Stimulated activated CD8-positive, alpha-beta memory T cell treated with anti-CD3 and anti-CD28 coated beads, Interleukin-4, amount 100 ng/mL, for 1 hour (primary cell): ENCODE measurements at places on chromosomes 12 and 14.

- DNase-seq: no peak
Observed at GRCh38 chr14:101476258-101476915, 84.9 kb upstream of the DIO3 start.

DNA sequence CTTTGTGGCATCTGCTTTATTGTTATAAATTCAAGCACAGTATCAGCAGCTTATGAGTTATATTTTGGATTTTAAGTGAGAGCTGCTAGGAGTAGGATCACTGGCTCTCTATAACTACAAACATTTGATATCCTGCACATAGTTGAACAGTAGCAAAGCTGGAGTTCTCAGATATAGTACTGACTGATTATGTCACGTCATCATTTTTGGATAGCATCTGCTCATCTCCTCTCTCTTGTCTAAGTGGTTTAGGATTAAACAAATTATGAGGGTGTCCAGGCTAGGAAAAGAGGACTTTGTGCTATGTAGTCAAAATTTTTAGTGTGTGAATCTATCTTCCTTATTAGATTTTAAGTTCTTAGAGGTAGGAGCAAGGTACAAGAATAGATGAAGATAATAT lies 18.4 kb downstream of the PPP4R4 start:
- DNase-seq: no peak

GRCh38 chr12:93079271-93079670 lies 150.2 kb upstream of the EEA1 start:
- DNase-seq: no peak

GRCh38 chr14:77177702-77178101 lies 3.9 kb upstream of the TMEM63C start:
- no peak for DNase-seq

GRCh38 chr12:9344541-9344940 lies 136.3 kb upstream of the PZP start:
- no peak for DNase-seq

GRCh38 chr12:130830246-130830551 lies 8.9 kb downstream of the STX2 start:
- DNase-seq: no peak

DNA sequence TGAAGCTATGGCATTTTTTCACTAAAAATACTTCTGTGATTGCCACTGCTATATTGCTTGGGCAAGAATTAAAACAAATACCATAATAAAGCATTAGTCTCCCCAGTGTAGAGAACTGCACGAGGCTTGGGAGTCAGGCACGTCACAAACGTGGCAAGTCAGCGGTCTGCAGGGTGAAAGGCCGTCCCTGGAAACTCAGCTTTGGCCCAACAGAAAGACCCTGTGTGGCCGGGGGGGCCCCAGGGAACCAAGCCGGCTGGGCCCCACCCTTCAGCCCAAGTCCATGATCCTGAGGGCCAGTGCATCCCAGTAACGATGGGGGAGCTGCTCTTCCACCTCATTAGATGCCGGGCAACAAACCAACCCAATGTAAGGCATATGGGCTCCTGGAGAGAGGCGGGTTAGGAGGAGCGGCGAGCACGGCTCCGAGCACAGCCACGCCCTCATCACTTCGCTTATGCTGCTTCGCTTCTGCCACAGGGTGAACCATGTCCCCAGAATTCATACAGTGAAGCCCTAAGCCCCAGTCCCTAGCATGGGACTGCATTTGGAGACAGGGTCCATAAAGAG lies 50.9 kb upstream of the GPR68 start:
- no peak for DNase-seq

GRCh38 chr12:97061171-97061570 lies 154.1 kb downstream of the NEDD1 start:
- no peak for DNase-seq

GRCh38 chr14:88025313-88025712 lies 20.4 kb downstream of the GPR65 start:
- no peak for DNase-seq

DNA sequence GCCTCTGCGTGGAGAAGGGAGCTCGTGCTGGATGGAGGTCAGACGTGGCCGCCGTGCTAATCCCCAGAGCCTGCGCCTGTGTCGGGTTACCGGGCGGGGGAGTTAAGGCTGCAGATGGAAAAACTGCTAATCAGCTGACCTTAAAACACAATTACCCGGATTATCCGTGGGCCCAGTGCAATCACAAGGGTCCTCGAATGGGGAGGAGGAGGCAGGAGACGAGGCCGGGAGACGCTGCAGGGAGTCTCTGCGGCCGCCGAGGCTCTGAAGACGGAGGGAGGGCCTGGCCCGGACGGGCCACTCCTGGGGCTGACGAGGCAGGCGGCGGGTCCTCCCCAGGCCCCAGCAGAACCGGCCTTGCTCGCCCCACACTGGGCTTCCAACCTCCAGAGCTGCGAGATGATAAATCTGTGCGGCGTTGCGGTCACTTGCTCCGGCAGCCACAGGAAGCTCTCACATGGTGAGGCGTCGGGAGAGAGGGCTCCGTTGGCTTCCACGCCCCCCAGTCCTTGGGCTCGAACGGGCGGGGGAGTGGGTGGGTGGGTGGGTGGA lies 32.9 kb upstream of the FBRSL1 start:
- no peak for DNase-seq

DNA sequence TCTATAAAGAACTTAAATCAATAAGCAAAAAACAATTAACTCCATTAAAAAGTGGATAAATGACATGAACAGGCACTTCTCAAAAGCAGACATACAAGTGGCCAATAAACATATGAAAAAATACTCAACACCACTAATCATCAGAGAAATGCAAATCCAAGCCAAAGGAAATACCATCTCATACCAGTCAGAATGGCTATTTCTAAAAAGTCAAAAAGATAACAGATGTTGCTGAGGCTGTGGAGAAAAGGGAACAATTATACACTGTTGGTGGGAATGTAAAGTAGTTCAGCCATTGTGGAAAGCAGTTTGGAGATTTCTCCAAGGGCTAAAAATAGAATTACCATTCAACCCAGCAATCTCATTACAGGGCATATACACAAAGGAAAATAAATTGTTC lies 234.5 kb upstream of the PLXNC1 start:
- DNase-seq: no peak

DNA sequence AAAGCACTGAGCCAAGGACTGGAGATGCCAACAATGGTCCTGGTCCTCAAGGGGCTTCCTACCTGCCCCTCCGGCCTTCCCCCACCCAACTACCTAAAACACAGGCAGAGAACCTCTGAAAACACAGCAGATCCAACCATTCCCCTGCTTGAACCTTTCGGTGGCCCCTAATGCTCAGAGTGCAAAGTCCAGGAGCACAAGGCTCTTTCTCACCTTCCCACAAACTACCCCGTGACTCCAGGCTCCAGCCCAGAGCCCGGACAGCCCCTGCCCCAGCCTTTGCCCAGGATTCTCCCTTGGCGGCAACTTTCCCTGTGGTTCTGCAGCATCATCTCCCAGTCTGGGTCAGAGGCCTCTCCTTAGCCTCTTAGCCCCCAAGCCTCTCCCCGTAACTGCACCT lies 1.6 kb upstream of the CD9 start:
- DNase-seq: no peak

DNA sequence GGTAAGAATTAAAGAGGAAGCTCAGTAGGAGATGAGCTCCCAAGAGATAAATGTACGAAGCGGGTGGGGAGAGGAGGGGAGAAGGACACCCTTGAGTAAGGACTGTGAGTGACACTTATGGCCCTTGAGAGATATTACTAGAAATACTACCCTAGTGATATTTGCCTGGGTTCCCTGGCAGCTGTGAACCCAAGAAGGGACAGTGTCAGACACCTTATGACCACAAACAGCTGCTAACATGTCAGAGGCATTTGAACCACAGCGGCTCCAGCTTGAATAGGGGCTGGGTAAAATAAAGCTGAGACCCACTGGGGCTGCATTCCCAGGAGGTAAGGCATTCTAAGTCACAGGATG lies 19.6 kb upstream of the SLC6A12 start:
- DNase-seq: no peak

- no peak for DNase-seq
Observed at GRCh38 chr14:77151245-77151644, 9.7 kb upstream of the ZDHHC22 start.

GRCh38 chr12:84636801-84637290 lies 275.8 kb downstream of the SLC6A15 start:
- DNase-seq: no peak

DNA sequence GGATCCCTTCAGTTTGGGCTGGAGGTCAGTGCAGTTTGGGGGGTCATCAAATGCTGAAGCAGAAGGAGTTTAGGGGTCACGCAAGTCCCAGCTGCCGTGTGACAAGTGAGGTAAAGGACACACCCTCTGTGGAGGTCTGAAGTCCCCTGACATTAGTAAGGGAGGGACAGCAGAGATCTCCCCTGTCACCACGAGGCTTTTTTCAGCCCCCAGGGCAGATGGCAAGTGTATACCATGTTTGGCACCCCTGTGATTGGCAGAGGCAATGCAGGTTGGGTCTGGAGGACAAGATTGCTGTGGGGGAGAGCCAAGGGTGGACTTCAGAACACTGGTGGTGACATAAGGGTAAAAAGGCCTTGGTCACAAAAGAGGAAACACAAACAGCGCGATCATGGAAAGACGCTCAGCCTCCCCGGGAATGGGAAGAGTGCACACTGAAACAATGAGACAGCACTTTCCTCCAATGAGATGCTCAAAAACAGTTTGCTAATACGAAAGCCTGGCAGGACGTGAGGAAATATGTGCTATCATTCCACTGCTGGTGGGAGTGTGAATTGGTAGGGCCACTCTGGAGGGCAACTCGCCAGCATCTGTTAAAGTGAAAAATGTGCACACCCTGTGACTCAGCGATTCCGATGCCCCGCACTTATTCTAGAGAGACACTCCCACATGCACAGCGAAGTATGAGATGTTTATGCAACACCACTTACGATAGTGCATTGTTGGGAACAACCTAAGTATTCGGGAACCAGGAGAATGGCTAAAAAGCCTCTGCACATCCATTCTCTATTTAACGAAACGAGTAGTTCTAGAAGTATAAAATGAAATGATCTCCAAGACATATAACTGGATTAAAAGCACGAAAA lies 14.4 kb upstream of the CD27 start:
- no peak for DNase-seq

DNA sequence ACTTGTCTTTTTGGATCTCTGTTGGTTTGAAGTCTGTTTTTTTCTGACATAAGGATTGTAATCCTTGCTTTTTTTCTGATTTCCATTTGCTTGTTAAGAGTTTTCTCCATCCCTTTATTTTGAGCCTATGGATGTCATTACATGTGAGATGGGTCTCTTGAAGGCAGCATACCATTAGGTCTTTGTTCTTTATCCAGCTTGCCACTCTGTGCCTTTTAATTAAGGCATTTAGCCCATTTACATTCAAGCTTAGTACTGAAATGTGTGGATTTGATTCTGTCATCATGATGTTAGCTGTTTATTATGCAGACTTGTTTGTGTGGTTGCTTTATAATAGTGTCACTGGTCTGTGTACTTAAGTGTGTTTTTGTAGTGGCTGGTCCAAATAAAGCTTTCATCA lies 100.0 kb downstream of the CCDC91 start:
- DNase-seq: no peak

GRCh38 chr14:103733651-103734050 lies 18.0 kb downstream of the ZFYVE21 start:
- no peak for DNase-seq

DNA sequence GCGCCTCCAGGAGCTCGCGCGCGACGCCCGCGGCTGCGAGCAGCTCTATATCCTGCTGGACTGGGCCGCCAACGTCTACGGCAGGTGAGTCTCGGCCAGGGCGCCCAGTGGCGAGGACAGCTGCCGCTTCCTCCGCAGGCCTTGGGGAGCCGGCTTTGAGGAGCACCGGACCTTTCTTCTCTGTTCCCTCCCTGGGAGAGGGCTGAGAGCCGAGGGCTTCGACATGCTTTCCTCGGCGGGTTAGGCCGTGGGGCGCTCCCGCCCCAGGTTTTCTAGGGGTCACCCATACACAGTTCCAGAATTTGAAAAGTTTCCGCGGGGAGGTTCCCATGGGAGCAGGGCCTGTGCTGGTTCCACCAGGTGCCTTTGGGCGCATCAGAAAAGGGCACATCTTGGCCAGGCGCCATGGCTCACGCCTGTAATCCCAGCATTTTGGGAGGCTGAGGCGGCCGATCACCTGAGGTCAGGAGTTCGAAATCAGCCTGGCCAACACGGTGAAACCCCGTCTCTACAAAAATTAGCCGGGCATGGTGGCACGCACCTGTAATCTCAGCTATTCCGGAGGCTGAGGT lies 8.2 kb downstream of the EXOC3L4 start:
- no peak for DNase-seq

DNA sequence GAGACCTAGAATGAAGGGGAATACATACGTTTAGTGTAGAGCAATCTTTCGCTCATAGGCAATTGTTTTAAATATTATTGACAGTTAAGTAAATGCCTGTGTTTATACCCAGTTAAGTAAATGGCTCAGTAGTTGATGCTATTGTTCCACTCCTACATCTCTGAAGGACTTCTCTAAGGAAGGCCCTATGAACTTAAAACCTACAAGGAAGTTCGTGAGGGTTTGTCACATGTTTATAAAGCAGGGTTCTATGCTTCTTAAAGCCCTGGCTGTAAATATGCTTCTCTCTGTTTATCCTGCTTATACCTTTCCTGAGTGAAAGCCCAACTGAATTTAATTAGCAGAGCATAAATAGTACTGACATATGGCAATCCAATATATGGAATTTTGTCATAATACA lies 282.1 kb upstream of the NPAS3 start:
- DNase-seq: no peak

DNA sequence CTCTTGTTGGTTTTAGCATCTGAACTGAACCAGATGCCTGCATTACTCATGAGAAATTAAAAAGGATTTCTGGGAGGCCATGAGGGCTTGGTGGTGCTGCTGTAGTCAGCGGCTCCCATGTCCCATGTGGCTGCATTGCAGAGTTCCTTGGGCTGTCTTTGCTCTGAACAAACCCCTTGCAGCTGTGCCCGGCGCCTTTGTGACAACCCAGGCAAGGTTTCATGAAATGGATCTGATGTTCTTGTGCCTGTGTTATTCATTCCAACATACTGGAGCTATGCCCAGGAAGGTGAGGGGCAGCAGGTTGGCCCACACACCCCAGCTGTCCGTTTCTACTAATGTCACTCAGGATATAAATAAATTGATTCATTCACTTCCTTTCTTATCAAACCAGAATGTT lies 40.8 kb downstream of the TGFB3 start:
- no peak for DNase-seq

GRCh38 chr12:52561880-52562449 lies 9.0 kb upstream of the KRT71 start:
- no peak for DNase-seq

GRCh38 chr14:100052819-100053218 lies 12.4 kb upstream of the EVL start:
- DNase-seq: no peak

DNA sequence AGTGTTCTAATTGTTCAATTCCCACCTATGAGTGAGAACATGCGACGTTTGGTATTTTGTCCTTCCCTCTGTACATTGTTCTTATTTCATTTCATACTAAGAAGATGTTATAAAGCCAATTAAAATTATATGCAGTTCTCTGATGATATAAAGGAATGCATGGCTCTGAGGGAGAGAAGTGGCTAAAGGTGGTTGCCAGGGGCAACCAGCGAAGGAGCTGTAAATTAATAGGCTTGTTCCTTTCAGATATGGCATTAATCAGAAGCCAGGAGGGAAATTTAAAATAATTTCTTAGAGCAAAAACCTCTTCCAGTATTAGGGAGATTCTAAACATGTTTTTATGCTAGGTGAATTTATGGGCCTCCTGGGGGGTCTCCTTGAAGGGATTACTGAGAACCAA lies 227.8 kb downstream of the TMEM117 start:
- no peak for DNase-seq
